ENCODE measurements at places on chromosomes 13 and 19.

DNA sequence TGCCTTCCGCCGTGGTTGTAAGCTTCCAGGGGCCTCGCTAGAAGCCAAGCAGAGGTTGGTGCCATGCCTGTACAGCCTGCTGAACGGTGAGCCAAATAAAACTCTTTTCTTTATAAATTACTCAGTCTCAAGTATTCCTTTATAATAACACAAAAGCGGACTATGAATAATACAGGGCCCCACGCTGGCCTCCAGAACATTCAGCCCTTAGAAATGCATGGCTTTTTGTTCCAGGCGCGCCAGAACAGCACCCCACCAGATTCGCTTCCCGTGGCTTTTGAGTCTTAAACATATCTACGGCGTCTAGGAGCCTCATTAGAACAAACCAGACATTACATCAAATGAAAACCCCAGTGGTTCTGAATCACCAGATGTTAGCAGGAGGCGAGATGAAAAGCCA is 75.1 kb downstream of the SLC15A1 start:
- DNase-seq, result no peak

DNA sequence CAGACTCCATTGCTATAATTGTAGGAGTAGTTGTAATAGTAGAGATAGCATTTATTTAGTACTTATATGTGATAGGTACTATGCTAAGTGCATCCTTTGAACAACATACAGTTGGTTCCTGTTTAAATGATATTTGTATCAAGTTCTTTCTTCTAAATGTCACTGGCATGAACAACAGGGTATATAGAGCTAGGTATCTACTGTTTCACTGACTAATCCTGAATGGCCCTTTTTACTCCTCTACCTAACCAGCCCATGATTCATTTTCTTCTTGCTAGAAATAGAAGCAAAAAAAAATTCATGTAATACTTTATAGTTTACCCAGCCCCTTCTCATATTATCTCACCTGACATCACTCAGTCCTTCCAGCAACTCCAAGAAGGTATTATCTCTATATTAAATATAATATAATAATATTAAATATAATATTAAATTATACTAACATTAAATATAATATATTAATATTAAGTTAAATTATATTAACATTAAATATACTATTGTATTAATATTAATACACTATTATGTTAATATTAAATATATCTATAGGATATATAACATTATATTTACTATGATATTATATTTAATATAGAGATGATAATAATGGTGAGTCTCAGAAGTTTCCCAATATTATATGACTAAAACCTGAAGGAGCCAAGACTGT is 74.2 kb downstream of the FRY start:
- no peak for DNase-seq

- no peak for DNase-seq
These were observed 1.5 kb downstream of the HS6ST3 start for GRCh38 chr13:96091164-96092117.

DNA sequence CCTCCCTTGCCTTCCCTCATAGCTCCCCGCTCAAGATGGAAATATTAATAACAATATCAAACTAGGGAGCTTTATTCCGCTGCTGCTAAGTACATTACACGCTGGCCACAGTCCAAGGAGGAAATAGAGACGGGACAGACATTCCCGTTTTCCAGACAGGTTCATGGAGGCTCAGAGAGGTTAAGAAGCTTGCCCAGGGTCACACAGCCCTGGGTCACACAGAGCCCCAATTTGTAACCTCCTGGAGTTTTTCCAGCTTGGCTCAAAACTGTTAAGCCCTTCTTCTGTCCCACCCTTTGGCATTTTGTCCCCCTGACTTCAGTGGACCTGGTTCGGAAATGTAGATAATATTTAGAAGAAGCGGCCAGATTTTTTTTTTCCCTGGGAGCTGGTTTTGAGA is 2.0 kb downstream of the BICRA start:
- DNase-seq, result no peak

- DNase-seq, result no peak
These were observed 54.0 kb downstream of the ENOX1 start for GRCh38 chr13:43732726-43733125.

DNA sequence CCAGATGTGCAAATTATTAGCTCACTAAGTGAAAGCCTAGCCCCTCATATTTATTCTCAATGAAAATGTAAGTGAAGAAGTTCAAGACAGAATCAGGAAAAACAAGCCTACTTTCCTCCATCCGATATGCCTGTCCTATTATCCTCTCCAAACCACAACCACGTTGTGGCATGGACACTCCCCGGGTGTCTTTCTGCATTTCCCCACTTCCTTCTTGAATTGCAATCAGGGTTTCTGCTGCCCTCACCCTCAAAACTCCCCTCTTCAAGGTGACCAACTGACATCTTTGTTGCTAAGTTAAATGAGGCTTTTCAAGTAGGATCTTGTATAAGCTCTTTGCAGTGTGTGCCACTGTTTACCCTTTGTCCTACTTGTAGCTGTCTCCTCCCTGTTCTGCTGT is 11.8 kb downstream of the SLC25A30 start:
- no peak for DNase-seq

All from hematopoietic multipotent progenitor cell treated with erythropoietin and hydrocortisone succinate and interleukin-3 and kit ligand, for 6 days (in vitro differentiated cells).